ENCODE measurements at places on chromosomes 1 and 21.

DNA sequence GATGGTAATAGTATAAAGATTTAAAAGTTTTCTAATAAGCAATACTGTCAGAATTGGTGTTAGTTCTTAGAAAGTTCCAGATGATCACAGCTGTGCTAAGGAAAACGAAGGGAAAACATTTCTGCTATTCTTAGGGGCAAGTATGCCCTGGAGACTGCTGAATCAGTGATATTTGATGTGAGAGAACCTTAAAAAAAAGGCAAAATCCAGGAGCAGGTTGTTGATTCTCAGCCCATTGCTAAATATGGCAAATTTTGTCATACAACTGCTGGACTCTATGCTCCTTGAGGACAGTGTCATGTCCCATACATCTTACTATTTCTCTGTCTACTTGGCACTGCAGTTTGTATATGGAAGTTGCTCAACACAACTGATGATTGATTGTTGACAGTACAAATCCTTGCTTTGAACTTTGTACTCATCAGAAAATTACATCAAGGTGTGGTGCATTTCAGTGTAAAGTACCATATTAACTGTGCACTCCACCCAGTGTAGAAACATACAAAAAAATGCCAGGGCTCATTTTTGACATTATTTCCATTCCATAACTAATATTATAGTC, 10.9 kb downstream of the CRCT1 start:
- DNase-seq = no peak

GRCh38 chr21:42616941-42617340, 36.5 kb upstream of the PDE9A start:
- no peak for DNase-seq

DNA sequence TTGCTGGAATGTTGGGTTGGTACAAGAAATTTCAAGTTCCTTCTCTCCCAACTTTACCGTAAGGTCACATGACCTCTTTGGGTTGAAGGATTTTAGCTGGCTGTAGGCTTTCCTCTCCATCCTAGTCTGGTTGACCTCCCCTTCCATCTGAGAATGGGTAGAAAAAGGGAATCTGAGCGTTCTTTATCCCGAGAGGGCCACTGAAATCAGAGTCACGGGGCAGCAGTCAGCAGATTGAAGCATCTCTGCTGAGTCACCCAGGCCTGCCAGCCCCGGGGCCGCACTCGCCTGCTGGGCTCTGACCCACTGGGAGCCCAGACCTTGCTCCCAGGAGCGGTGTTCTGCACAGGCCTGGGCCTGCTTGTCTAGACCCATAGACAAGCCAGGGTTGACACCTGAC, 31.0 kb downstream of the TMCC2 start:
- DNase-seq = no peak

- no peak for DNase-seq
These were observed 54.2 kb upstream of the ARTN start for GRCh38 chr1:43879414-43879813.

- no peak for DNase-seq
These were observed 26.9 kb upstream of the EYA3 start for GRCh38 chr1:28115267-28115666.

DNA sequence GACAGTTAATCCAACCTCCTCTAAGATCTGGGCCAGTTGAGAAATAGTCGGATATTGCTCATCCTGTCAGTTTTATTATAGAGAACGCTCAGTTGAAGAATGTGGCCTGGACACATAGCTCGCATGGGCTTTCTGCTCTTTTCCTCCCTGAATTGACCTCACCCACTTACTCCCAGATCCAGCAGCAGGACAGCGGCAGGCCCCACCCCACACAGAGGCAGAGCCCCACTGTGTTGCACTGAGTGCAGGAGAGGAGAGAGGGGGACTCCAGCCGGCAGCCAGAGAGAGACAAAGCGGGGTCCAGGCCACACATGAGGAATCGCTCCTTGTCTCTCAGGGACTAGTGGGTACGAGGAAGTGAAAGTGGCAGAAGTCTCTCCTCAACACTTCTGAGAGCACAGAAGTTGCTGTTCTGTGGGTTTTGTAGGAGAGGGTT, 78.6 kb downstream of the LAMC1 start:
- DNase-seq = no peak

DNA sequence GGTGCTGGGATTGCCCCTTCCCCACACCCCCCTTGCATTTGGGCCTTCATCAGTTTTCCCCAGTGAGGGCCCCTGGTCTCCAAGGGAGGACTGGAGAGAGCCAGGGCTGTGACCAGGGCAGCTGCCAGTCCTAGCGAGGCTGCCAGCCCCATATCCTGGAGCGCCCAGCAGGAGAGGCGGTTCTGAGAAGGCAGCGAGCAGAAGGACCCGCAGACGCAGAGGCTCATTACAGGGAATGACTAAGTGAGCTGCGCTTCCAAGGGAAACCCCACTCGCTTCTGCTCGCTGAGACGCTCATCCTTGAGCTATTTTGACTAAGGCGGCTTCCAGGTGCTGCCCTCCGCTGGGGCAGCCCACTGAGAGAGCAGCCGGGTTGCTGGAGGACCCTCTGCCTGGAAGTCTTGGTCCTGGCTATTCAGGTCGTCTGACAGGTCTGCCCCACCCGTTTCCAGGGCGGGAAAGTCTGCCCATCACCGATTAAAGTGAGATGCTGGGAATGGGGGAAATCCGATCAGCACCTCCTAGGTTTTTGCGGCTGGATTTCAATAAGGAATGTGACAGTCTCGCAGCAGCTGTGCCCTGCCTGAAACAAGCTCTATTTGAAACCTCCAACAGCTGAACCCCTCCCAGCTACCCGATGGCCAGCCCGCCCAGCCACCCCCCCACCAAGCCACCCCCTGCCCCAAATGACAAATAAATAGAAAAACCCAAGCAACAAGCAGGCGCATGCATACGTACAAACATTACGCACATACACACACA, 2.8 kb downstream of the KCNN3 start:
- DNase-seq = no peak

DNA sequence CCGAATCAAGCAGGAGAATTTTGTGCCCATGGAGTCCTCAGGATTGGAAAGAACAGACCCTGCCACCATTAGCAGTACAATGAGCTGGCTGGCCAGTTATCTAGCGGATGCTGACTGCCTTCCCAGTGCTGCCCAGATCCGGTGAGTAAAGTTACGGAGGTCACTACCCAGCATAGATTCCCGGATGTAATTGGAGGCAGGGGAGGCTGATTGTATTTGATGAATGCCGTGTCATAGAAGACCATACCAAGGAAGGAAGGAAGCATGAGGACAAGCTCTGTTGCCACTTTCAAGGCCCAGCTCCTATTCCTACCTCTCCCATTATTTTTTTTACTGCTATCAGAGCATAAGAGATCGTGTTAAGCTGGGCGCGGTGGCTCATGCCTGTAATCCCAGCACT, 26.2 kb upstream of the VAMP3 start:
- no peak for DNase-seq

- no peak for DNase-seq
These were observed 64.1 kb downstream of the NOS1AP start for GRCh38 chr1:162133566-162133965.

DNA sequence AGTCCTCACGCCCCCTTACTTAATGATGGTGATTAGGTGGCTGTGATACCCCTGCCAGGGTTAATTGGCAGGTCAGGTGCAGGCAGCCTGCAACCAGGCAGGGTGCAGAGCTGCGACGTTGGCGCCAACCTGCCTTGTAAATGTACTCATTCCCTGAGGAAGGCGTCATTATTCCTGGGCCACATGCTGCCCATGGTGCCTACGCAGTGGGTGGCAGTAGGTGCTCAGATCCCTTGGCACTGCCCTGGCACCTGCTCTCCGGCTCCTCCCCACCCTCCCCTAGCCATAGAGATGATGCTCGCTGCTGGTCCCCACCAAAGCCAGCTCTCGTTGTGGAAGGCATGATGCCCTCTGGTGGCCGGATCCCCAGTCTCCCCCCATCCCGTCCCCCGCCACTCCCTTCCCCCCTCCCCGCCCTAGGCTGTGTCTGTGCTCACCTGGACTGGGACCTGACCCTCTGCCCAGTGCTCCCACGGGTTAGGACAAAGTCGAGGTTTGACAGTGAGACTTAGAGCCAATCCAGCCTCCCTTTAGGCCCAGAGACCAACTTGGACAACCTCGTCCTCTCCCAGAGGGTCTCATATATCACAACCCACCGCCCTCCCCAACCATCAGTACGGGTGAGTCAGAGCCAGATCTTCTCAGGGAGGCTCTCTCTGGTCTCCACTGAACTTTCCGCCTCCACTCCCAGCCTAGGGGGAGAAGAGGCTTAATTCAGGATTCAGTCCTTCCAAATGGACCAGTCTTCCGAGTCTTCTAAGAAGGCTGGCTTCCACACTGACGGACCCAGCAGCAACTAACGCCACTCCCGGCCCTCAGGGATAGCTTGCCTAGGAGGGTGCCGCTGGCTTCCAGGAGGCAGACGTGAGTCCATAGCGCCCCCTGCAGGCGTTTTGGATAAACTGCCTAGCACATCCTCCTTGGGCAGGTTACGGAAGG, 5.7 kb downstream of the KRTCAP2 start:
- DNase-seq = peak; percentile 66

- DNase-seq = no peak
These were observed 49.4 kb downstream of the RNF2 start for GRCh38 chr1:185094761-185095160.

GRCh38 chr1:230382001-230382491, 44.1 kb downstream of the PGBD5 start:
- no peak for DNase-seq

DNA sequence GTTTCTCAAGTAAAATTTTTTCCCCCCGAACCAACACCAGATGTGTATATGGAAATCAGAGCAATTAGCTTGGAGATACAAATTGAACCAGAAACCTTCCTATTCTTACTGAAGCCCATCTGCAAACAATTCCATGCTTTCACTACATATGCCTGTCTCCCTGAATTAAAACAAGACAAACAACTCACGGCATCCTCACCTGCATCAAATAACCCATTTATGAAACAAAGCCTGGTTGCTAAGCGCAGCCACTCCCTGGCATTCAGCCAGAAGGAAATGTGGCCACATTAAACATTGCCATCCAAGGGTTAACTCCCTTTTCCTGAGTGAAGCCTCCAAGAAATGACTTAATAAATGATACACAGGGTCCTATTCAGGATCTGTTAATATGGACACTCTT, 55.3 kb downstream of the APP start:
- no peak for DNase-seq

- DNase-seq = no peak
These were observed 688.5 kb downstream of the MATN1 start for GRCh38 chr1:30034627-30035521.

- no peak for DNase-seq
These were observed 6.5 kb downstream of the PLCH2 start for GRCh38 chr1:2482588-2482987.

DNA sequence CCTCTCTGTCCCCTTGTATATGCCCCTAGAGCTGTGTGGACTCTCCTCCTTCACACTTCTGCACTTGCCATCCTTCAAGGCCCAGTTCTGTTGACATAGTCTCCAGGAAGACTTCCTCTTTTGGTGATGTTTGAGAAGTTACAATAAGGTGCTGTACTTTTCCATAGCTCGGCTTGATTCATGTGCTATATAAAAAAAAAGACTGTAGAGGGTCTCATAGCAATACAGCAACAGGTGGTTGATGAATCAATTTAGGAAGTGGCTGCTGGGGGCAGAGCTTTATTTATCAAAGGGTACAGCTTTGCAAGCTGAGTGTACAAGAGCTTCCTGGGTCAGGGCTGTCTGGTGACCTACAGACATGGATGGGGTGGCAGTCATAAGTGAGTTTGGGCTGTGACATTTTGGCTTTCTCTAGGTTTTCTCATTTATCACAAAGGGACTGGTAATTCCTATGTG, 102.7 kb downstream of the RUNX1 start:
- no peak for DNase-seq

- no peak for DNase-seq
These were observed 7.1 kb downstream of the MPZL1 start for GRCh38 chr1:167728818-167729410.

- DNase-seq = no peak
These were observed 21.7 kb downstream of the GPR3 start for GRCh38 chr1:27414091-27414490.

- no peak for DNase-seq
These were observed 13.9 kb upstream of the PRELP start for GRCh38 chr1:203461717-203462116.

- no peak for DNase-seq
These were observed 59.1 kb upstream of the CNTN2 start for GRCh38 chr1:204983881-204984280.

DNA sequence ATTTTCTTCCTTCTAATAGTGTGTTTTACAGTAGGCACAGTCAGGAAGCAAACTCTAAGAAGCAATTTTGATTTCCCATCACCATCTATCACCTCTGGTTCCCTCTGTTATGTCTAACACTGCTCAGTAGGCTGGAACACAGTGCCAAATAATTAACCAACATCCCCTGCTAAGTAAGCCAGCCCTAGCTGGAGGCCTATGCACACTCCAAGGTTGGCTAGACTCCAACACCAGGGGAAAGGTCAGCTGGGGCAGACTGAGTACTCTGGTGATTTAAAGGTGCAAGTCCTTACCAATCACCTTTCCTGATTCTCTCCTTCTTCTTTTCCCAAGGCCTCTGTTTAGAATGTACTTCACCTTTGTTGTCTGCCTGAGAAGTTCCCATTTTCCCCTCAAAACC, 46.5 kb upstream of the BEND5 start:
- DNase-seq = no peak

DNA sequence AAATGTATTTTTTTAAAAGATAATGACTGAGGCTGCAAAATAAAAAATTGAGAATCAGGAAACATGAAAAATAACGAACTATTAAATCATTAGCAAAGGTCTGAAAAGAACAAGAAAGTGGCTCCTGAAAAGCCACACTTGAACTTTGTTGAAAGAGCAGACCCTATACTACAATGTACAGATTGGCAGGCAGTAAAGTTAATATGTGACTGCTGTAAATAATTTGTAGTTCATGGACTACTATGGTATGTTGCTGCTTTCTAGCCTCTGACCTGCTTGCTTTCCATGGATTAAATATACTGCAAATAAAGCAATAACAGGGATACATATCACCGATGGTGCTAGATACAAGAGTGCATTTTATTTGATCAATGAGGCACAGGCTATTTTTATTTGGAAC, 18.6 kb downstream of the NR5A2 start:
- no peak for DNase-seq

DNA sequence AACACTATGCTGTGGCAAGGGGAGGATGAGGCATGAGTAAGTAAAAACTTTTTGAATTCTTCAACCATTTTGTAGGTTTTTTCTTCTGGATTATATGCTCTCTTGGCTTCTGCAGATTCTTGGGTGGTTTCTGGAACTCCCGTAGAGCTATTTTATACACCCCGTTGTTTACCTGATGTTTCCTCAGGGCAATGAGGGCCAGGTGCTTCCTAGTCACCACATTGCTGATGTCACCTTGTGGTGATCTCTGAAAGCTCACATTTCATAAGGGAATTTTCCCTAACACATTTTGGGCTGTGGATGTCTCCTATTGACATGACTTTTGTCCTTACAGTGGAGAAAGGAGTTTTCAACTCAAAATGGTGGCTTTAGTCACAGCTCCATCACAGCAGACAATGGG, 356.6 kb downstream of the PLA2G4A start:
- DNase-seq = no peak

Measured in effector memory CD4-positive, alpha-beta T cell (primary cell).